Left renal cortex interstitium (tissue), 4 donors: ENCODE measurements at places on chromosomes 2 and 18.

GRCh38 chr2:99461828-99462483 is 27.9 kb downstream of the REV1 start:
- no peak for DNase-seq

GRCh38 chr2:48519593-48519992 is 10.4 kb upstream of the STON1 start:
- no peak for DNase-seq

- DNase-seq = no peak
These were observed 5.7 kb upstream of the GCFC2 start for GRCh38 chr2:75716406-75716805.

DNA sequence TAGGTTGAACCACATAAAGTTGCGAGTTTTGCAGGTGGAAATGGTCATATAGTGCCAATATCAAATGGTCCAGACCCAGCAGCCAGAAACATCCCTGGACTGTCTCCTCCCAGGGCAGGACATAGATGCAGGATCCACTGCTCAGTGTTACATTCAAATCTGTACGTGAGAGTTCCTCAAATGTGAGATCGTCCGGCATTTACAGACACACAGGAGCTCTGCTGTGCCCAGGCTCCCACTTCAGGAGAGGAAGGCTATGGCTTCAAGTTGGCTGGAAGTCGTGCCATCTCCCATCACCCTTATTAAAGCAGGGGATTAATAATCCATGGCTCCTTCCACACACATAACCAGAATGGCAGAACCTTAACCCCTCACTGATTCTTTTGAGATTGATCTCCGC is 688.2 kb upstream of the HS6ST1 start:
- no peak for DNase-seq

DNA sequence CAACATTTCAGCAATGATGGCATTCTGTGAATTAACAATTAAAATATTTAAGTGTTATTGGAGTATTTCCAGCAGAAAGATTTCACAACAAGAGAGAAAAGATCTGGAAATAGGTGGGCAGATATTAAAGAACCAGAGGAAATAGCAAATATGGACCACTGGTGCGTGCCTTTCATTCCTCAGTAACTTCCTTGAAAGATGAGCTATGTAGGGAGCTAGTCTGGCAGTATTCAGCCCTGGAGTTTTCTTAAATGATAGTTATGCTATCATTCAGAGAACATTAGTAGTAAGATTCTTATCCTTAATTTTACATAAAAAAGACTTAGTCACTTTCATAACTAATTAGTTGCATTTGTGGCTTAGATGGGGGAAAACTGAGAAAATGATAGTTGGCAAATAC is 41.5 kb downstream of the TANC1 start:
- no peak for DNase-seq

GRCh38 chr18:37662546-37663339 is 97.1 kb upstream of the CELF4 start:
- DNase-seq = no peak

DNA sequence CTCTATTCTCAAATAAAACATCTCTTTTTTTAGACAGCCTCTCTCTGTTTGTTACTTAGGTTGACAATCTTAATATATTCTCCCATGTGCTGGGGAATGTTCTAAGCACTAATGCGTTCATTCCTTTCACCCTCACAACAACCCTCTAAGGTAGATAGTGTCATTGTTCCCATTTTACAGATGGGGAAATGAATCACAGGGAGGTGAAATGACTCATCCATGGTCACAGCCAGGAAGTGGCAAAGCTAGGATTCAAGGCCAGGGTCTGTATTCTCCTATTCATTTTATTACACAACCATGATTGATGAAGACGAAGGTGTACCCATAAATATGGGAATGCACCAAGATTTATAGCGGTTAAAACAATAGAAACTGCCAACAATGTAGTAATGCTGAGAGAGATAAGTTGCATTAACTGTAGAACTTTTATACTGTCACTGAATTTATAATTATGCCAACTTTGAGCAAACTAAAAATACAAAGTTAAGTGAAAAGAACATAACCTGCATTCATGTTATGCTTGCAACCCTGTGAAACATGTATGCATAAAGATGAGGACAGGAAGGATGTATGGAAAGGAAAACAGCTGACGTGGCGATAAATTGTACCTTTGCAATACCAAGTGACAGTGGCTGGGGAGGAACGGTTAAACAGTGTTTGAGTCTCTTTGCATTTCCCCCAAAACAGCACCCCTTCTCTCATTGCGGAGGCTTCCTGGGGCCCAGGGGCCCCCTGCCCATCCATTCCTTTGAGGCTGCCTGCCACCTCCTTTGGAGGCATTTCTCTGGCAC is 257.7 kb upstream of the AGAP1 start:
- no peak for DNase-seq

DNA sequence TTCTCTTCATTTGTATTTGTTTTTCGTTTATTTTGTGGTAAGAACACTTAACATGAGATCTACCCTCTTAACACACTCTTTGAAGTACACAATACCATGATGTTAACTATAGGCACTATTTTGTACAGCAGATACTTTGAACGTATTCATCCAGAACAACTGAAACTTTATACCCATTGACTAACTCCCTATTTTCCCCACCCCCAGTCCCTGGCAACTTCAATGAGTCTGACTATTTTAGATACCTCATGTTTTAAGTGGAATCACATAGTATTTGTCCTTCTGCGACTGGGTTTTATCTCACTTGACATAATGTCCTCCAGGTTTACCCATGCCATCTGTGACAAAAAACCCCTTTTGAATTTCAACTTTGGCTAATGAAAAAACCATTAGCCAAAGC is 356.3 kb upstream of the CDH20 start:
- no peak for DNase-seq

GRCh38 chr2:147782141-147782930 is 62.5 kb upstream of the ACVR2A start:
- DNase-seq = no peak

DNA sequence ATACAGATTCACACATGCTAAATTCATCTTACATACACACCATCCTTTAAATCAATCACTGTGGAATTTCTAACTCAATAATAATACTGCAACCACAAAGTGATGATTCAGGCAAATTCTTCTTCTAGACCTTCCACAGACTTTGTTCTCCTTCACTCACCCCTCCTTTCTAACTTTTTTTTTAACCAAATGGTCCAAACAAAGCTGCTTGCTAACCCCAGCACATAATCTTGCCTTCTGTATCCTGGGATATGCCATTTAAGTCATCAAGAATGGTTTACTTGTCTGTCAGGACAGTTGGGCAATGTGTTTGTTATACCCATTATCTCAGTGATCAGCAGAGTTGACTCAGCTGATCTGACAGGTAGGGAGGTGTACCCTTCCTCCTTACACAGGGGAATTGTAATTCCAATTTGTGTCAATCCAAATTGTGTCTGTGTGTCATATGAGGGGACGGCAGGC is 10.0 kb downstream of the SLC40A1 start:
- DNase-seq = no peak

DNA sequence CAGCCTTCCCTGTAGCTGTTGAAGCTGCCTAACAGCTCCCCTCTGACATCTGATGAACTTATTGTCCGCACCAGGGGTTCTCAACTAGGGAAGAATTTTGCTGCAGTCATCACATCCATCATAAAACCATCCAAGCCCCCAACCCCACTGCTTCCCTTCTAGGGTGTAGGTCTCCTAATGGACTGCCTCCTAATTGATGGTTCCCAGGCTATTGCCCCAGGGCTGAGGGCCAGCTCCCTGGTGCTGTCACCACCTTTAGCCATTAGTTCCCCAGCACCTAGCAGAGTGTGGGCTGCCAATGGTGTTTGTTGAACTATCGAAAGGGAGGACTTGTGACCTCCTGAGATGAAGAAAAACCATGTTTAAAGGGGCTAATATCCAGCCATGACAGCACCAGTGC is 125.9 kb downstream of the NCKAP5 start:
- no peak for DNase-seq

- DNase-seq = no peak
These were observed 137.0 kb downstream of the LRP2 start for GRCh38 chr2:169225233-169225750.

DNA sequence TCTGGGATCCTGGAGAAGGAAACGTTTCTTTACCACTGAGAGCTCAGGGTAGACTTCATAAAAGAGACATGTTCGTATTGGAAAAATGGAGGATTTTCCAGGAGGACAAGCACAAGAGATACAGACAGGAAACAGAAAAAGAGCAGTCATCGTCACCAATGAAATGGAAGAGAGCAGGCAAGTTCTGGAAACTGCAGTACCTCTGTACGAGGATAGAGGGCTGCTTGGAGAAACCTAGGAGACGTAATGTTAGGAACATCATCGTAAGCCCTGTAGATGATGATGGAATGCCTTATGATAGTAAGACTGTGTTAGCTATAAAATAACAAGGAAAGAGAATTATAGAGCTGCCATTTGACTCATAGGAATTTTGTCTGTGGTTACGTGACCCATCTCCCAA is 121.1 kb upstream of the KLHL14 start:
- no peak for DNase-seq

DNA sequence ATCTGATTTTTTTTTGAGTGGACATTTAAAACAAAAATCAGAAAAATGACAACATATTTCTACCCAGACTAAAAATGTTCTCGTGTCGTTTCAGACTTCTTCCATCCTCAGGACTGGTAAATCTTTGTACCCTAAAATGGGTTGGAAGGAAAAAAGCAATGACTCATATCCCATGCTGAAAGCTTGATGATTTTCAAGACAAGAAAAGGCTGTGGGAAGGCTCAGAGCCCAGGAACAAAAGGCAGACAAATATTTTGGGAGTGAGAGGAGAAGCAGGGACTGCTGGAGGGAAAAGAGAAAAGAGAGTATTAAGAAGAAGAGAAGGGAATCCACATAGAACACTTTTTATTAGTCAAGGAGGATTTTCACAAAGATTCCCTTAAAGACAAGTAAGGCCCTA is 77.1 kb upstream of the CTAGE1 start:
- no peak for DNase-seq

DNA sequence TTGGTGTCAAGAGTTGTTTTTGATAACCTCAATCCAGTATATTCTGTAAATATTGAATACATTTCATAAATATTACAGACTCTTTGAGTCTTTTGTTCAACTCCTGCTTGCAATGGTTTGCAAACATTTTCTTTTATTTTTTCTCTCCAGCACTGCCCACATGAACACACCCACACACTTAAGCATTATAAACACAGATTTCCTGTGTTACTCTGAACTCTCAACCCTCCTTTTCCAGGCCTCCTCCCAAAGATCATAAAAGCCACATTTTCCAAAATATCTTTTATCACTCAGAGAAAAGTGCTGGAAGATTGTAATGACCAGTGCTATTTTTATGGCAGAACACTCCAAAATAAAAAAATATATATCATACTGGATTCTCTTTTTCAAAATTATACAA is 20.5 kb downstream of the ARHGAP25 start:
- no peak for DNase-seq

- no peak for DNase-seq
These were observed 24.2 kb downstream of the TRAF3IP1 start for GRCh38 chr2:238344517-238344916.

GRCh38 chr2:191678437-191679100 is 633 bp downstream of the NABP1 start:
- DNase-seq = no peak

- no peak for DNase-seq
These were observed 694 bp downstream of the THSD7B start for GRCh38 chr2:136766073-136766404.

DNA sequence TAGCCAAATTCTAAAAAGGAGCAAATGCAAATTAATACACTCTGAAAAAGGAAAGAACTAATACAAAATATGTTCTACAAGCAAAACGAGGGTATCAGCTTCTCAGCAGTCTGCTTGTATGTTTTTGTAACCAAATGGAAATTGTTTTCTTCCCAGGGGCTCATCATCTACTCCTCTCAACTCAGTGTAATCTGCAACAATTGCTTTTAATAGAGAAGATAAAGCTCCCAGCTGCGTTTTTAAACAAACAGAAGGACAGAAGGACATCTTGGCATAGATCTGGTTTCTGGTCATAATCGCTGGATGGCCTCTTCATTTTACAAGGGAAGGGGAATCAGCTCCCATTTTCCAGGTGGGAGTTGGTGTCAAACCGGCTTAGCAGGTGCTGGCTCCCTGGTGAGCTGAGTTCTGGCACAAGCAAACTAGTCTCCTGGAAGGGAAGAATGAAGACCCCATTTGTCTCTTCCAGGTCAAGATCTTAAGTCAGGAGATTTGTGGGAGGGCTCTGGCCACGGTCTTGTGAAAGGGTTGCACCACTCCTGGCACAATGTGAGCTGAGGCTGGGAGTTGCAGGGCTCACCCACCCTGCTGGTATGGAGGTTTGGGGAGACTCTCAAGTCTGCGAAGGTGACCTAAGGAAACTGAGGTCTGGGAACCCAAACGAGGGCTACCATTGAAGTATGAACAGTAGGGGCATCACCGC is 41.6 kb downstream of the NPPC start:
- DNase-seq = no peak

GRCh38 chr2:159072795-159073194 is 104.4 kb downstream of the TANC1 start:
- no peak for DNase-seq

DNA sequence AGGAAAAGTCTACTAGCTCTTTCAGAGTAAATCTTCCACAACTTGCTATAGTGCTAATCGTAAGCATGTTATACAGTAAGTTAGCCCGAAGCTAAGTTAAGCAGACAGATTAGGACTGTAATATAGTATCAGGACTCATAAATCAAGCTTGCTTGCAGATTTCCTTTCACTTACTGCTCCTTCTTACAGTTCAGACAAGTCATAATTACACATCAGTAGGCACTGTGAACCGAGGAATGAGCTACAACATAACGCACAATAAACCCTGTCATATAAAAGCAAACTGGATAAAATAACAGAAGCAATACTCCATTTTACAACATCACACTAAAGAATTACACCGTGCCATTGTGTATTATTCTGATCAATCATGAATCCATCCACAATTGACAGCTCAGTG is 832.6 kb upstream of the ZEB2 start:
- no peak for DNase-seq

- no peak for DNase-seq
These were observed 19.4 kb downstream of the FOSL2 start for GRCh38 chr2:28411956-28412609.

GRCh38 chr2:170523506-170523905 is 191.6 kb upstream of the SP5 start:
- DNase-seq = no peak

- no peak for DNase-seq
These were observed 1.4 kb downstream of the FIGN start for GRCh38 chr2:163734401-163734800.

GRCh38 chr2:12819721-12820120 is 103.0 kb downstream of the TRIB2 start:
- no peak for DNase-seq

DNA sequence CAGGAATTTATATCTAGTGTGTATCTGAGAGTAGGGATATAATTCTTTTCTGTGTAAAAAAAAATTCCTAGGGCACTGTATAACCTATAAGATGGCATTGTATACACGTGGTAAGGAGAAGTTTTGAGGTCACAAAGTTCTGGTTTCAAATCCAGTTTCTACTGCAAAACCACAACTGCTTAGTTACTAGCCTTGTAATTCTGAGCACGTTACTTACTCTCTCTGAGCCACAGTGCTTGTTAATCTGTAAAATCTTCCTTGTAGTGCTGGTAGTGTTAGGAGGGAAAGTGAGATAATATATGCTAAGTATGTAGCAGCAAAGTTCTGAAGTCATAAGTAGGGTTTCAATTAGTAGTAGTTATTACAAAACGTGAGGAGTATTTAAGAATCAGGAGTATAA is 175.4 kb downstream of the SATB2 start:
- DNase-seq = no peak
